ENCODE measurements at places on chromosomes 13 and 19. TPM values are rescaled to one million over a fixed set of nuclear protein-coding genes. Genes with fewer than 3 reads are reported as not detected.
A peak's percentile ranks its signal among the peaks of the same experiment; 100 is the strongest.

The CATSPERD gene
- total RNA-seq: not detected

The LPAR2 gene
- 1.4 TPM for total RNA-seq

The HCN2 gene
- 1.9 TPM for total RNA-seq

The TTYH1 gene
- total RNA-seq: not detected

The ISYNA1 gene
- total RNA-seq: 0.86 TPM

The N4BP2L1 gene
- total RNA-seq: 0.19 TPM

The DCAF15 gene
- total RNA-seq: 28.8 TPM

The SPIB gene
- not detected for total RNA-seq

The KCTD12 gene
- 137 TPM for total RNA-seq

The FUT2 gene
- not detected for total RNA-seq

DNA sequence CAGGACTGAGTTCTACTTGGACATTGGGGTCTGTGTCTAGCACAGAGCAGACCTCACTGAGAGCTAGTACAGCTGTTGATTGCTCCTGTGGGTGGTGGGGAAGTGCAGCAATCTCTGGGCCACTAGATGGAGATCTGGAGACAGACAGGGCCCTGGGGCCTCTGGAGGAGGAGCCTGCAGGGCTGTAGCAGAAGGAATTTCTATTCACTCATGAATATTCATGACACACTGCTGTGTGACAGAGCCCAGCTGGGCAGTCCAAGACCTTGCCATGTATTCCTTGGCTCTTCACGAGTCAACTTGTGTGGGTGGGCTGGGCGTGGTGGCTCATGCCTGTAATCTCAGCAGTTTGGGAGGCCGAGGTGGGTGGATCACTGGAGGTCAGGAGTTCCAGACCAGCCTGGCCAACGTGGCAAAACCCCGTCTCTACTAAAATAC is 37.5 kb downstream of the SUGP2 start:
- DNase-seq: peak; percentile 80

DNA sequence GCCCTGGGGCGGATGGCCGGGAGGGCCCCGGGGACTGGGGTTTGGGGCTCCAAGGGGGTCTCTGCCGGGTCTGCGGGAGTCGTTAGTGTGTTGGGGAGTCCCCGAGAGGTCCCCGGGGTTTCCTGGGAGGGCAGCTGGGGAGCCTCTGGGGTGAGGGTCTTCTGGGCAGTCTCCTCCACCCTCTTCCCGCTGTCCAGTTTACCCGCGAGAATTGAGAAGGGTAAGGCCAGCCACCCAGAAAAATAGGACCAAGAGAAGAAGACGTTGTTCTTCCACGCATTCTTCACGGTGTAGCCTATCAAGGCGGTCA is 1.0 kb upstream of the ETFB start:
- DNase-seq: no peak

GRCh38 chr19:29714953-29715700 is at the start of gene C19orf12:
C19orf12 (minus strand) TSS chr19:29715261; CDS start chr19:29708413, 6,848 bp downstream.
- peak; percentile 35 for DNase-seq

DNA sequence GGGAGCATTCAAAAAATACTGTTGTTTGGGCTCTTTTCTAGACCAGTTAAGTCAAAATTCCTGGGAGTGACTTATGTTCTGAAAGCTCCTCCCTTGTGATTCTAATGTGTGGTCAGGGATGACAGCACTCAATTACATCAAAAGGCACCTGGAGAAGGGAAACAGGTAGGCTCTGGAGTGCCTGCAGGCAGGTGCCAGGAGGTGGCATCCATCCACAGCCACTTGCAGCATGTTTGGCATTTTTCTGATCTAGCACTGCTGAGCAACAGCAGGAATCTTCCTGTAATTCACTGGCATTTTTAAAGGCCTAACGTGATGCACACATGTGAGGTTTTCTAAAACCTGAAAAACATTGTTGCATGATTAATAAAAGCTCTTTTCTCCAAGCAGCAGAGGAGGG is 94.6 kb downstream of the CCNA1 start:
- no peak for DNase-seq

- DNase-seq: no peak
Measured at GRCh38 chr13:34570698-34571353, 371.2 kb upstream of the NBEA start.

DNA sequence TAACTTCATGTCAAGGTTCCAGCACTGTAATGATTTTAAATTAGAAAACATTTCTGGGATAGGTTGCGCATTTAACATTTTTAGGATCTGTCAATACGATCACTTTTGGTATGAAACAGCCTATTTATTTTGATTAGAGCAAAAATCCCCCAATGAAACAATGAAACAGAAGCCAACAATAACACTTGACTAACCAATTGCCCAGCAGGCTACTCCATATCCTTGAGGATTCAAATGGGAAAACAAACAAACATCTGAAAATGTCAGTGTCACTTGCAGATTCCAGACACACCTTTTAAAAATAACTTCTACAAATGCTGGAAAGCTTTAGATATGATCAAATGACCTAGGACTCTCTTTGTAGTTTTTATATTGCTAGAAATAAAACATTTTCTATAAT is 1412.5 kb upstream of the PRR20A start:
- DNase-seq: no peak

DNA sequence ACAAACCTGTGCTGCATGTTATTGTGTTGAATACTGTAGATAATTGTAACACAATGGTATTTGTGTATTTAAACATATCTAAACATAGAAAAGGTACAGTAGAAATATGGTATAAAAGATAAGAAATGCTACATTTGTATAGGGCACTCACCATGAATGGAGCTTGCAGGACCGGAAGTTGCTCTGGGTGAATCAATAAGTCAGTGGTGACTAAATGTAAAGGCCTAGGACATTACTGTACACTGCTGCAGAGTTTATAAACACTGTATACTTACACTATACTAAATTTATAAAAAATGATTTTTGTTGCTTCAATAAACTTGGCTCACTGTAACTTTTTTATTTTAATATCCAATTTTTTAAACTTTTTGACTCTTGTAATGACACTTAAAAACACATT is 34.4 kb downstream of the LMO7 start:
- DNase-seq: no peak

- no peak for DNase-seq
Measured at GRCh38 chr19:1001538-1002166, 1.4 kb downstream of the GRIN3B start.

DNA sequence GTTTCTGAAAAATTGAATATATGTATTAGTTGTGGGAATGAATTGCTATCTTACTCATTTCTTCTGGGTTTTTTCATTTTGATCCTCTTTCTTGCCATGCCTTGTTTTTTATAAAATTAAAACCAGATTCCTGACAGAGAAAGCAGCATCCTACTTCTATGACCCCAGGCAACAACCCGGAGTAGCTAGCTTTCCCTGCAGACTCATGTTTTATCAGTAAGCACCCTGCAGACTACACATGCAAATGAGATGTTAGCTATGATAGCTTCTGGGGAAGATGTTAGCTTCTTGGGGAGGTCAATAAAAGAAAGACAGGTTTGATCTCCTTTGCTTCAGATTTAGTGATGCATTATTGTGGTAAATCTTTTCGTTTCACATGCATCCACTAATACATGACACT is 1598.6 kb downstream of the SLITRK5 start:
- DNase-seq: no peak

- no peak for DNase-seq
Measured at GRCh38 chr19:45558399-45558878, 26.2 kb downstream of the OPA3 start.

GRCh38 chr19:40797963-40798682 is 868 bp upstream of the EGLN2 start:
- DNase-seq: peak; percentile 66

- peak; percentile 58 for DNase-seq
Measured at GRCh38 chr19:4732680-4733114, 9.1 kb upstream of the DPP9 start.

GRCh38 chr13:33182729-33183128 is 102.8 kb downstream of the STARD13 start:
- DNase-seq: no peak

DNA sequence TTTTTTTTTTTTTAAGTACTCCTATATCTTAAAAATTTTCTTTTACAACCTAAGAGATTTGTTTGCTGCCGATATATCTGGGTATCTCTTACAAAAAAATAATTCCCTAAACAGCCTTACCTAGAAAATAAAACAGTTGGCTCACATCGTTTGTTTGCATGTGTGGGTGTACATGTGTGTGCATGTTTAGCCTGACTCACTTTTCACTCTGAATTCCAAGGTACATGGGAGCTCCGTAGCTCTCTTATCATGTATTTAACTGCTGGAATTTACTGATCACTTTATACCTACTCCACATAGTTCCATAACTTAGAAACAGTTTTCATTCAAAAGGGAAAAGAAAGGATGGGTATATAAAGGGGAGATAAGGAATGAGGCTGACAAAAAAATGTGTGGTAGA is 616.5 kb downstream of the GPC6 start:
- no peak for DNase-seq

- no peak for DNase-seq
Measured at GRCh38 chr19:16516381-16516780, 20.2 kb downstream of the C19orf44 start.

GRCh38 chr13:20188667-20189553 is 3.8 kb downstream of the GJB2 start:
- DNase-seq: no peak

DNA sequence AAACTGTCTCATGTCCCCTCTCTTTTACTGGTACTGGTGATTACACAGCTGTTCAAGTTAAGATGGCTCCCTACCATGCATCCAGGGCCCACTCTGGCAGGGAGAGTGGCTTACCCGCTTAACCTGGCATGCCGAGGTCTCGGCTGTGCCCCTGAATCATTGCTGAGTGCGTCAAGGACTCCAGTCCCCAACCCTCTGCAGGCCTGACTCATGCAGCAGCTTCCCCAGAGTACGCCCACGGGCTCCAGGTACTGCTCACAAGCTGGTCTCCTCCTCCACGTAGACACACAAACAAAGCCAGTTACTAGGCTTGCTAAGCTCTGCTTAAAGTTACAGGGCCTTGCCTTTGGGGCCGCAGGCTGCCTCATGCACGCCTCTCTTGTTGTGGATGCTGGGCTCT is 447.4 kb downstream of the COG6 start:
- peak; percentile 75 for DNase-seq

GRCh38 chr19:1453525-1454364 is 3.8 kb downstream of the APC2 start:
- DNase-seq: peak; percentile 77

- DNase-seq: peak; percentile 13
Measured at GRCh38 chr19:29873024-29873800, 61.4 kb downstream of the CCNE1 start.

- DNase-seq: no peak
Measured at GRCh38 chr19:47541518-47541917, 26.7 kb upstream of the NAPA start.
